Left renal pelvis (tissue), 4 donors: ENCODE measurements at places on chromosomes 7 and 10. TPM values are rescaled to one million over a fixed set of nuclear protein-coding genes. Genes with fewer than 3 reads are reported as not detected.

Gene BAIAP2L1
- 15.6 TPM for polyA plus RNA-seq

Gene FOXI2
- 0.85 TPM for polyA plus RNA-seq

Gene ADK
- polyA plus RNA-seq = 32.5 TPM

Gene CRYGN
- 3.5 TPM for polyA plus RNA-seq

Gene OR2A7
- polyA plus RNA-seq = 18.4 TPM

Gene FMC1
- polyA plus RNA-seq = 12.4 TPM

Gene NKX2-3
- not detected for polyA plus RNA-seq

Gene MEOX2
- 12.9 TPM for polyA plus RNA-seq

Gene MBL2
- polyA plus RNA-seq = 0.23 TPM

Gene PHYHIPL
- polyA plus RNA-seq = 17.6 TPM

Gene ZC3HAV1L
- polyA plus RNA-seq = 24.9 TPM

Gene HOXA10
- 161 TPM for polyA plus RNA-seq

Gene H2BK1
- polyA plus RNA-seq = not detected

Gene ITGA8
- polyA plus RNA-seq = 44.2 TPM

Gene RBP3
- polyA plus RNA-seq = 0.09 TPM

Gene LMTK2
- 8.4 TPM for polyA plus RNA-seq

Gene ARHGAP22
- 1.3 TPM for polyA plus RNA-seq

Gene MKI67
- polyA plus RNA-seq = 51.6 TPM

Gene MUC3A
- 0.04 TPM for polyA plus RNA-seq

Gene JMJD1C
- polyA plus RNA-seq = 102 TPM
